ENCODE measurements at places on chromosomes 7 and 10.

GRCh38 chr10:7435674-7436073, 24.8 kb upstream of the SFMBT2 start:
- DNase-seq = no peak

DNA sequence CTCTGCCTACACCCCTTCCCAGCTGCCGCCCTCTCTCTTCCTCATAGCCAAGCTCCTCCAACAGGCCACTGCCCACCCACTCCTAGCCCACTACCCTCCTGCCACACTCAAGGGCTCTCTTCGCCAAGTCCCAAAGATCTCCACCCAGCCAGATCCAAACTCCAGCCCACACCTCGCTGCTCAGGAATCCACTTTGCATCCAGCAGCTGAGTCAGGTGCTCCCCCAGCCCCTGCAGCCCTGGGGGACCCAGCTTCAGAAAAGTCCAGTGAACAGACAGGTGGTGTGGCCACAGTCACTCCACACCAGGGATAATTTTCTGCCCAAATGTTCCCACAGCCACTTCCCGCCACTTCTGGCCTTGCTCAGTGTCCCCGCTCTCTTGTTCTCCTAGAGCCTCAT, 10.9 kb downstream of the OGDHL start:
- DNase-seq = no peak

DNA sequence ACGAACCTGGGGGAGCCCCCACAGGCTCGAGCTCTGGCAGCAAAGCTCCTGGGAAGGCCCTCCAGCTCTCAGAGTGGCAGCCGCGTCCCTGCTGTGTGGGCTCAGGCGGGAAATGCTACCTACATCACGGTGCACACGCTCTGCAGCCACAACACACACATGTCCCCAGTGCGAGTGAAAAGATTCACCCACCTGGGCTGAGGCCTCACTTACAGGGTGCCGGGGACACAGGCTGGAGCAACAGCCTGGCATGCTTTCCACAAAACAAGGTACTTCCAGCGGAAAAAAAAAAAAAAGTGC, 410.4 kb upstream of the FOXK1 start:
- DNase-seq = no peak

- DNase-seq = no peak
These were observed 122.5 kb downstream of the OAT start for GRCh38 chr10:124296121-124296812.

- DNase-seq = no peak
These were observed 31.1 kb downstream of the MRPS24 start for GRCh38 chr7:43838201-43838658.

GRCh38 chr7:24923172-24923865, 56.7 kb downstream of the OSBPL3 start:
- no peak for DNase-seq

- DNase-seq = no peak
These were observed 731.4 kb upstream of the POT1 start for GRCh38 chr7:125661006-125661405.

- DNase-seq = no peak
These were observed 26.7 kb downstream of the SVIL start for GRCh38 chr10:29608062-29608461.

Measured in PC-9 (cell line).